DMS153 (cell line): ENCODE measurements at places on chromosomes 6 and 20.

DNA sequence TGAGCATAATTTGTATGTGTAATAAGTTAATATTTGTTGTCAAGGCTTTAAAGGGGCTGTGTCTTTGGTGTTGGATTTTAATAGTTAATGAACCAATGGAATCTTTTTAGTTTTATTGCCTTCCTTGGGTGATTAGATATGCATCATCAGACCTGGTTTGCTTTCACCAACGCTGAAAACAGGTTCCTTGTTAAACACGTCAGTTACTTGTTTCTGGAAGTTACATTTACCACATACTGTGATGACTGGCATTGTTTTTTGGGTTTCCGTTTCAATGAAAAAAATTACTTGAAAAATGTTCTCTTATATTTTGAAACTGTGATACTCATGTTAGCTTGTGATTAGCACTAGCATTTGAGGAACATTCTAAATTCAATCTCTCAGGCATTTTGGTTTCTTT is 58.6 kb upstream of the RNF144B start:
- no peak for DNase-seq

DNA sequence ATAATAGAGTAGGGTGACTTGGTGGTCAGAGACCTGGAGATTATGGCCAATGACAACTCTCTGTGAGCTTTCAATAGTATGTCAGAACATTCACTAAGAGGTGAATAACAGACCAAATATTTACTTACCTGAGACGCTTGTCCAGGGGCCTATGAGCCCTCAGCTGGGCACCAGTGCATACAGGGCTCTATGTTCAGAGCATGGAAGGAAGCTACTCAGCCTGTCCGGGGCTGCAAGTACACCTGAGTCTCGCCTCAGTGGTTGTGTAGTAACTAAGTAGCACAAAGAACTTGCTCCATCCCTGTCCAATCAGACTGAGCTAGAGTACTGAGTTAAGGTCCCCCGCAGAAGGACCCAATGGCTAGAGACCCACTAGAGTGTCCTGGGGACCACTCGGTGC is 11.6 kb upstream of the SCGN start:
- DNase-seq, result no peak

DNA sequence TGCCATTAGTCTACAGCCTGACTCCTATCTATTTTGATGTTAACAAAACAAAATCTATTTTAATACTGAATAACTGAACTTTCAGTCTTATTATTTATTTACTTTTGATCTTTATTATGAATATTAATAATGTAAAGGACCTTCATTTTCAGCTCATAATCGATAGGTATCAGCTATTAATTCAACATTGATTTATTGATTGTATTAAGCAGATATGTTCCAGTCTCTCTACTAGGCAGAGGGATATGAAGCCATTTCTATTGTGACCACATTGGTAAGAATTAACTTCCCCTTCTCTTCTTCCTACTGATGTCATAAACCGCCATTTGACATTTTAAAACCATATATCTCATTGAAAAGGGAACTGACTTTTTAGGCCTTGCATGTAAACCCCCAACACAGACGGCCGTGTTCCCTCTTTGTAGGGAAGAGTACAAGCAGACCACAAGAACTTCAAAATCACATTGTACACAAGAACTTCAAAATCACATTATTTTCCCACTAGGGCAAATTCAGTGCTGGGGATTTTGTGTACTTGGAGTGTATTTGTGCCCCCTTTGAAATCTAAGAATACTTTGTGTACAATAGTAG is 69.5 kb upstream of the FABP7 start:
- DNase-seq, result no peak

GRCh38 chr20:20009784-20010253 is 7.3 kb upstream of the NAA20 start:
- DNase-seq, result peak; percentile 47

- no peak for DNase-seq
These were observed 4.1 kb downstream of the LINC00237 start for GRCh38 chr20:21101932-21102575.

DNA sequence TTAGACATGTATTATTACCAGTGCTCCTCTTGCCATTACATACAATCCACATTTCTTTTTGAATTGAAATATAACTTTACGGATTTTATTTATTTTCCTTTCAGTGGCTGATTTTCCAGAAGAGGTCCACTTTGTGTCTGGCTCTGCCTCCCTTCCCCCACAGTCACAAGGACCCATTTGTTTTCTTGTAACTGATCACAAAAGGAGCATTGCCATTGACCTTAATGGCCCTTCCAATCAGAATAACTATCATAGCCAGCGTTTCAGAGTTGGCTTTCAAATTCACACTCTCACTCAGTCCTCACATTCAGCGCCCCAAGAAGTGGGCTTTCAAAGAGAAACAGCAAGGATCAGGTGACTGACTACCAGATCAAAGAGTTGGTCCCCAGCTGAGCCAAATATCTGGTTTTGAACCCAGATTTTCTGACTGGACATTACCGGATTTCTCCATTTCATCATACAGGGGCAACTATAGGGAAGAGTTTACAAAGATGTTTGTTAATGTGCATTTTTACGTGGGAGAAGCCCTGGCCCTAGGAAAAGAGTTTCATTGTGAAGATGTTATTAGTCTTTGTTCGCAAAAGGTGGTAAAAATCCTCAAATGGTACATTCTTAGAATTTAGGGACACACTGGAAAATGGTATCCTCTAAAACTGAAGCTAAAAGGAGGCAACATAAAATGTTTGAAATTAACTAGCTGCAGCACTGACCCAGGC is 2.0 kb upstream of the SLC22A23 start:
- no peak for DNase-seq

- no peak for DNase-seq
These were observed 26.3 kb downstream of the WFDC3 start for GRCh38 chr20:45765307-45765875.

- no peak for DNase-seq
These were observed 169.6 kb upstream of the PRND start for GRCh38 chr20:4552075-4552640.

GRCh38 chr6:96760153-96760687 is 77.1 kb downstream of the GPR63 start:
- DNase-seq, result no peak

- DNase-seq, result no peak
These were observed 248.7 kb upstream of the ASCC3 start for GRCh38 chr6:101129851-101130250.

- no peak for DNase-seq
These were observed 108.0 kb downstream of the SNX5 start for GRCh38 chr20:17860301-17861197.

GRCh38 chr20:39800548-39800947 is 838.4 kb downstream of the DHX35 start:
- no peak for DNase-seq

DNA sequence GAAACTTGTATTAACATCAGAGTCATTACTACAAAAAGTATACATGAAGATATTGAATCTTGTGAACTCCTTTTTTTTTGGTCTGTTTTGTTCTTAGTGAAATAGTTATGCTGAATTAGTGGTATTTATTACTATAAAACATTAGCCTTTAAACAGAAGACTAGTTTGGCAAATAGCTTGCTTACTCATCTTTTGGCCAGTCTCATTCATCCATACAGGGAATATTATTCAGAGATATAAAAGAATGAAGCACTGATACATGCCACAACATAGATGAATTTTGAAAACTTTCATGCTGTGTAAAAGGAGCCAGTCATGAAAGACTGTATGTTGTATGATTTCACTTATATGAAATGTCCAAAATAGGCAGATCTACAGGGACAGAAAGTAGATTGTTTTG is 205.9 kb downstream of the ZFAND3 start:
- DNase-seq, result no peak

GRCh38 chr6:156982168-156982567 is 205.0 kb downstream of the ARID1B start:
- DNase-seq, result no peak

GRCh38 chr20:23162887-23163286 is 76.8 kb upstream of the CD93 start:
- DNase-seq, result no peak

DNA sequence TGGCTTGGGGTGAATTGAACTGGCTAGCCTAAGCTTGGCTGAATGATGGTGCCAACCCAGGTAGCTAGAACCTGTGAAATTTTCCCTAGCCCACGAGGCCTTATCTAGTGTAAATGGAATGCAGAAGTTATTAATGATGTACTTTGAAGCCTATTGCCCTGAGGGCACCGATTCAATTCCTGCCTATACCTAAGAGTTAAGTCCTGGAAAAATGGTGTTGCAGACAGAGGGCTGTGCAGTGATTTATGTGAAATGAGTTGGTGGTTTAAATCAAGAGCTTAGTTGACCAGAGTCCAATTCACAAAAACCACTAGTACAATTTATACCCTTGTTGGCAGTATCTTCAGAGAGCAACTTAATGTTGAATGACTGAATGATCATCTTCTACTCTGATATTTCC is 373.8 kb upstream of the JAG1 start:
- DNase-seq, result no peak

DNA sequence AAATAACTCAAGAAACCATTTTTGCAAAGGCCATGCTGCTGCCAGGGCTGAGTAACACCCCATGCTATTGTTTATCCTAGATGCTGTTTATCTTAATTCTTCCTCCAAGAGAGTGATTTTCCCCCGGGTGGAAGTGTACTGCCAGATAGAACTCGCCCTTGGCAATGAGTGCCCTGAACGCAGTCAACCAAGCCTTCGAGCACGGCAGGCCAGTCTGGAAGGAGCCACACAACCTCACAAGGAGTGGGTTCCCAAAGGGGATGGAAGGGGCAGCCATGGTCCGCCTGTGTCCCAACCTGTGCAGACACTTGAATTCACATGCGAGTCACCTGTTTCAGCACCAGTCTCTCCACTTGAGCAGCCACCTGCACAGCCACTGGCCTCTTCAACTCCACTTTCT is 31.9 kb downstream of the PNPLA1 start:
- no peak for DNase-seq

- no peak for DNase-seq
These were observed 116.8 kb upstream of the ARID1B start for GRCh38 chr6:156660389-156660788.

GRCh38 chr20:61736751-61737310 is 328.9 kb downstream of the TAF4 start:
- no peak for DNase-seq

- peak; percentile 16 for DNase-seq
These were observed 1.2 kb upstream of the ARFGEF3 start for GRCh38 chr6:138160329-138161087.

DNA sequence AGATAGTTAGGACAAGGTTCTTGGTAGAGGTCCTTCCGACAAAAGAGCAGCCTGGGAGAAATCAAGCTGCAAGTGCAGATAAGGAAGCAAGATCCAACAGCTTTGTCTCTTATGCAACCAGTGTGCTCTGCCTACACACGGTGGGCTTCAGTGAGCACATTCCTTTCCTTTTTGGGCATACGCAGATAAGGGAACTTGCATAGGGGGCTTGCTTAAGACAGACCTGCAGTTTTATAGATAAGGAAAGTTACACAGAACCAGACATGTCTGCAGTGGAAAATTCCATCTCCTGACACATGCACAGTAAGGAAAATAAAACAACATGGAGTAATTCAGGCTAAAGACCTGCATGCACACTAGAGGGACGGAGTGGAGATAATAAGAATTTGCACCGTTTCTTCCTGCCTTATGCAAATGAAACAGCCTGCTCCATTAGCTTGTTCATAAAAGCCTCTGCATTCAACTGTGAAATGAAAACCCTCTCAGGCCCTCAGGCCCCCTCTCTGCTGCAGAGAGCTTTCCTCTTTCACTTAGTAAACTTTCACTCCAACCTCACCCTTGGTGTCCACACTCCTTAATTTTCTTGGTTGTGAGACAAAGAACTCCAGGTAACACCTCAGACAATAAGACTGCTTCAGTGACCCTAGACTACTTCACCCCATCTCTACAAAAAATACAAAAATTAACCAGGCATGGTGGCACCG is 97.5 kb upstream of the MYLIP start:
- no peak for DNase-seq

GRCh38 chr6:156425359-156426020 is 351.7 kb upstream of the ARID1B start:
- DNase-seq, result no peak

DNA sequence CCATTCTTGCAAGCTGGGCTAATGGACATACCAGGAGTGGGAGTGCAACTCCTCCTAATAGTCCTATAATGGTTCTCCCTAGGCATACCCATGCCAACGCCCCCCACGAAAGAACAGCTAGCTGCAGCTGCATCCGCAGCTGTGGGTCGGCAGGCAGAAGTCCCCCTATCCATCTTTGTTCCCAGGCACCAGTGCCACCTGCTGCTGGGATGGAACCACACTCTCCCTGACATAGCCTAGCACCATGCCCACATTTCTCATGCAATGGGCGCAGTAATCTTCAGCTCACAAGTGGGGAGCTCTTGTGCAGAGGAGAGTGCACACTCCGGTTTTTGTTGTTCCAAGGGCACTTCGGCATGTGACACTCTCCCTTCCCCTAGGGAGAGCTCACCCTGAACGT is 567.8 kb downstream of the GRIK2 start:
- DNase-seq, result no peak

DNA sequence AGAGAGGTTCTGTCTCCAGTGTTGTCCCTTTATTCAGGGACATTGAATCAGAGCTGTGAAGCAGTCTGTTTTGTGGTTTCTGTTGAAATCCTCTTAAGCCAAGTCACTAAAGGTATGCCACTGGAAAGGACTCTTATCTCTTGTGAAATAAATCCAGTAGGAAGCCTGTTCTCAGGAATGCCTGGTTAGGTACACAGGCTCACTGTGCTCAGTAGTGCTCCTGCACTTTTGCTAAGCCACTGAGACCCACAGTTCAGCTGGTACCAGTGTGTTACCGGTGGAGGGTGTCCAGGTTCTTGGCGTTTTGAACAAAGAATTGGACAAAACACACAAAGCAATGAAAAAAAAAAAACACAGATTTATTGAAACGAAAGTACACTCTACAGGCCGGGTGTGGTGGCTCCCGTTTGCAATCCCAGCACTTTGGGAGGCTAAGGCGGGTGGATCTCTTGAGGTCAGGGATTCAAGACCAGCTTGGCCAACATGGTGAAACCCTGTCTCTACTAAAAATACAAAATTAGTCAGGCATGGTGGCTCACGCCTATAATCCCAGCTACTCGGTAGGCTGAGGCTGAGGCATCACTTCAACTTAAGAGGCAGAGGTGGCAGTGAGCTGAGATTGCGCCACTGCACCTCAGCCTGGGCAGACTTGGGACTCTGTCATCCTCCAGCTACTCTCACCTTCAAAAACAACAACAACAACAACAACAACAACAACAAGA is 186.1 kb downstream of the JARID2 start:
- DNase-seq, result no peak

GRCh38 chr6:102064142-102064541 is 670.6 kb downstream of the GRIK2 start:
- DNase-seq, result no peak

- DNase-seq, result no peak
These were observed 116.9 kb upstream of the SCGN start for GRCh38 chr6:25534942-25535631.
